ENCODE measurements at places on chromosomes 6 and 20.

DNA sequence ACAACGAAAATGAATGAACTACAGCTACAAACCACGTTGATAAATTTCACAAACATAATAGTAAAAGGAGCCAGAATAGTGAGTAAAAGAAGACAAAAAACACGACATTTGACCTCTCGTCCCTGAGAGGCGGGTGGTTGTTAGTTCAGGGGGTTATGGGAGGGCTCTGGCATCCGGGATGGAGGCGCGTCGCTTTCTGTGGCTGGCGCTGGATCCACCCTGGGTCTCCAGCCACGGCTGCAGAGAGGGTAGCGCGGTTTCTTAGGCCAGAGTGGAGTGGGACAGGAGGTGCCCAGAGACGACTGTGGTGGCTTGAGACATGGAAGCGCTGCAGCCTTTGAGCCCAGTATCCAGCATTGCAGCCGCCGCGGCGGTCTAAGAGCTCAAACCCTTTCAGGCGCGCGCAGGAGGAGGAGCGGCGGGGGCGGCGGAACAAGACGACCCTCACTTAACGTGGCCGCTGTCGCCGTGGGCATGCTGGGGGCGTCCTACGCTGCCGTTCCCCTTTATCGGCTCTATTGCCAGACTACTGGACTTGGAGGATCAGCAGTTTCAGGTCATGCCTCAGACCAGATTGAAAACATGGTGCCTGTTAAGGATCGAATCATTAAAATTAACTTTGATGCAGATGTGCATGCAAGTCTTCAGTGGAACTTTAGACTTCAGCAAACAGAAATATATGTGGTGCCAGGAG lies 3.7 kb upstream of the ZSCAN23 start:
- no peak for DNase-seq

GRCh38 chr20:62946918-62947317 lies 5.6 kb upstream of the SLC17A9 start:
- no peak for DNase-seq

- DNase-seq = no peak
Measured at GRCh38 chr20:58438970-58439808, 50.2 kb downstream of the VAPB start.

- DNase-seq = no peak
Measured at GRCh38 chr6:101114703-101115102, 233.6 kb upstream of the ASCC3 start.

DNA sequence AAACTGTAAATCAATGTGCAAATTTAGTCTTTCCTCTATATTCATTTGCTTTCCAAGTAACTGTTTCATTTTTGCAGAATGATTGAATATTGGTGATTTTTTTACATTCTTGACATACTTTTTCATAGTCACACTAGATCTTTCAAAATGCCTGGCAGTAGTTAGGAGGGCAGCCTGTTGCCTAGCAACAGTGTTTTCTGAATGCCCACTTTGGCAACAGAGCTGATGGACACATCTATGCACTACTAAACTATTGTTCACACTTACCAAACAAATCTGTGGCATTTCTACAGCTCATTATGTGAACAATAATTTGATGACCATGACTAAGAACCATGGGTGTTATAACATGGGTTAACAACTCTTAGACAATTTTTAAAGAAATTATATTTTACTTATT lies 438.0 kb upstream of the IMPG1 start:
- DNase-seq = no peak

DNA sequence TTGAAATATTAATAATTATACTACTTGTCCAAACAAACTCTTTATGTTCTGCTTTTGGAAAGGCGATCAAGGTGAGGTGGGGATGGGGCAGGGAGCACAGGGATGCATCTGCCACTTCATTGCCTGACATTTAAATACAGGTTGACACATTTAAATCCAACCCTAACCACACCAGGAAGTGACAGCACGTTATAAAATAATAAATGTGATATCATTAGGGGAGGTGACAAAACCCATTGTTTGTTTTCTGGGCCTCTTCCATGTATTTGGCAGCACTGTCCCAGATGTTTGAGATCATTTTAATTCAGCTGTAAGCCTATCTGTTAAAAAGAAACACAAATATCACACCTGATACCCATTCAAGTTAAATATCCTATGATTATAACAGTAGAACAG lies 342.4 kb upstream of the ARID1B start:
- no peak for DNase-seq
